ENCODE measurements at places on chromosomes 7 and 10.

DNA sequence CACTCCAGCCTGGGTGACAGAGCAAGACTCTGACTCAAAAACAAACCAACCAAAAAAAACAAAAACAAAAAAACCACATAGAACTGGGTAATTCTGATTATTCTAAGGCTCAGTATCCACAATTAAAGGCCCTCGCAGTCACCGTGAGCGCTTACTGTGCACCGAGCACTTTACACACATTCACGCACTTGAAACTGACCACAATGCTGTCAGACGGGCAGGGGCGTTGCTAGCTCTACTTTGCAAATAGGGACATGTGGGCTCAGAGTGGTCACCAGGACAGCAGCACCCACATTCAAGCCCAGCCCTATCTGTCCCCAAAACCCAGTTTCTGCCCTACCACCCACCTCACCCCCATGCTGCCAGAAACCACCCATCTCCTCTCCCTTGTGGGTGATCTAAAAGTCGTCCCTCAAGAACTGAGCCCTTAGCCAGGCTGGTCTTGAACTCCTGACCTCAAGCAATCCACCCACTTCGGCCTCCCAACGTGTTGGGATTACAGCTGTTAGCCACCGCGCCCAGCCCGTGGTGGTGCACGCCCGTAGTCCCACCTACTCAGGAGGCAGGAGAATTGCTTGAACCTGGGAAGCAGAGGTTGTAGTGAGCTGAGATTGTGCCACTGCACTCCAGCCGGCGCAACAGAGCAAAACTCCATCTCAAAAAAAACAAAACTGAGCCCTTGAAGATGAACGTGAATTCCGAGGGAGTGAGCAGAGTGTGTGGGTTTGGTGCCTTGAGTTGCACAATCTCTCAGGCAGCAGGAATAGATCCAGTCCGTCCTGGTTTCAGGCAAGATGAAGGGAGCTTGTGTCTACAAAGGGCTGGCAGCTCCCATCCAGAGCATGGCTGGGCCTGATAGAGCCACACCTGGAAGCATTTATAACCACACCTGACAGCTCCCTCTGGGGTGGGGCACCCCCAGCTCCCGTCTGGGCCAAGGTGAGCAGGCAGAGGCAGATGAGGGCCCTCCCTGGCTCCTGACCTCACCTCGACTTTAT is 5.4 kb upstream of the HSPB1 start:
- no peak for DNase-seq

- no peak for DNase-seq
These were observed 35.0 kb downstream of the JAKMIP3 start for GRCh38 chr10:132100556-132101349.

- DNase-seq = no peak
These were observed 52.7 kb downstream of the CDK14 start for GRCh38 chr7:90648834-90649233.

DNA sequence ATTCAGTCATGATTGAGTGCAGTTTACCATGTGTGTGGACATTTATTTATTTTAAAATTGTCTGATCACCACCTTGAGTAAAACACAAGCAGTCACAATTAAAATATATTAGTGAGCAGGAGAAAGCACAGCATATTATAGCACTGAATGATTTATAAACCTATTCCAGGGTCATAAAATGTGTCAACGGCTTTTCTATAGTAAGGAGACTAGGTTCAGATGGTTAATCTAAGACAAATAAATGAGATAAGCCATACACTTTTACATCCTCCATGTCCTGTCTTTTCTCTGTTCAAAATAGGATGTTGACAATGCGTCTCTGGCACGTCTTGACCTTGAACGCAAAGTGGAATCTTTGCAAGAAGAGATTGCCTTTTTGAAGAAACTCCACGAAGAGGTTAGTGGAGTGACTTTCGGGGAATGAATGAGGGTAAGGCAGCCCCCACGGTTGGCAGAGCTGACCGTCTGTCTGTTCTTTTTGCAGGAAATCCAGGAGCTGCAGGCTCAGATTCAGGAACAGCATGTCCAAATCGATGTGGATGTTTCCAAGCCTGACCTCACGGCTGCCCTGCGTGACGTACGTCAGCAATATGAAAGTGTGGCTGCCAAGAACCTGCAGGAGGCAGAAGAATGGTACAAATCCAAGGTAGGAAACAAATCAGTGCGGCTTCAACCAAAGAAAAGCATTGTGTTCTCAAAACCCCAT is 5.4 kb downstream of the VIM start:
- peak; percentile 53 for DNase-seq

DNA sequence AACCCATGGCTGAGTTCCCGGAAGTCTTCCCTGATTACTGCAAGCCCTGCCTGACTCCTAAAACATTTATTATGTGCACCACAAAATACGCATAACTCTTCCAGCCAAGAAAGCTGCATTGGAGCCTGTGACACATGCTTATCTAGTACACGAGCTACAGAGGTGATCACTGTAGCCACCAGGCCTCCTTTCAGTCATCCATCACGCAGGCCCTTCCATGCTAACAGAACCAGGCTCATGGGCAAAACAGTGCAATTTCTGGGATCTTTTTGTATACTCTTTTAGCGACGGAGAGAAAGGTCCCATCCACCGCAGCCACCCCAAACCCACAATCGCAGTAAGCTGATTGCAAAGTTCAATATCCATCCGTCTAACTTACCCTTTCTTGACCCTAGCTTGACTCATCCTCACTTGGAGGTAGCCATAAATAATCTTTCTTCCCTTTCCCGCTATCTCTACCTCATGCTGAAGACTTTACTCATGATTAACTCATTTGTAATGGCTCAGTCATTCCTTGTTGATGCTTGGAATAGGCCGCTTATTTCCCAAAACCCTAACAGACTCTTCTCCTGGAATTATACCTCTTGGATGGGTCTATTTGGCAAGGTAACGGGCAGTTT is 1203.5 kb downstream of the TYW1 start:
- DNase-seq = no peak

DNA sequence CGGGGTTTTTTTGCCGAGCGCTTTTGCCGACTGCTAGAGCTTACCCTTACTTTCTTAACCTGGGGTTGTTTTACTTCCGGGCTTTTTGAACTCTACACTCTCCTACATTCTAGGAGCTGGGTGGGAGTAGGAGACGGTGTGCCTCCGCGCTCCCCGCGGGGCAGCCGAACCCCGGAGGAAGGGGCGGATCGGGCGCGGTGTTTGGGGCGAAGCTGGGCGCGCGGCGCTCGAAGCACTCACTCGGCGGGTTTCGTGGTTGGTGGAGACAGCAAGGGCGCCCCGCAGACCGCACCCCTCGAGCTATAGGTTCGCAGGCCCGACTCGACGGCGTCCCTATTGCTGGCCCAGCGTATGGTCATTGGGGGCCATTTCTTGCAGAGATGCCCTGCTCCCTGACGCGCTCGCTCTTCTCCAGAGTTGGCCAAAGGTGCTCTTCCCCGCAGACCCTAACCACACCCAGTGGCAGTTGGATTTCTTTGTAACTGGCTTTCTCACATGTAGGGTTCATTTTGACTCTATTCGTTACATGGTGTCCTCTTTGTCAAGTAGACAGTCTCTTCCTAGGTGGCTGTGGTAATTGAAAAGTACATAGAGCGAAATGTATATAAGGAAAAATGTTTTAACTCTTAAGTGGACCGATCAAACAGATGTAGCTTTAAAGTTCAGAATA is 364 bp downstream of the ZNF518A start:
- DNase-seq = peak; percentile 92

DNA sequence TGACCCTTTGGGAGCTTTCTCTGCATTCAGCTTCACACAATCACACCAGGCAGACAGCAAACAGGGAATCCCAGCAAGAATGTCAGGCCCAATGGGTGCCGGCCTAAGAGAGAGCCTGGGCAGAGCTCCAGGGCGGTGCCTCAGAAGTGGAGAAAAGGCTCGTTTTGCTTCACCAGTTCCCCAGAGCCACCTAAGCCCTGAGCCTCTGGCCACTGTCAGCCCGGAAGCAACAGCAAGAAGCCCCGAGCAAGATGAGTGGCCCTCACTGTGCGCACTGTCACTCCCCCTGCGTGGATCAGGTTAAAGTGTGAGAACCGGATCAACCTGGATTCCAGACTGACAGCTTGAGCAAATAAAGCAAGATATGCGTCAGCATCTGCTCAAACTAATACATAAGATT is 14.7 kb downstream of the CNPY1 start:
- DNase-seq = no peak

- no peak for DNase-seq
These were observed 153.9 kb downstream of the BMPER start for GRCh38 chr7:34059136-34059828.

DNA sequence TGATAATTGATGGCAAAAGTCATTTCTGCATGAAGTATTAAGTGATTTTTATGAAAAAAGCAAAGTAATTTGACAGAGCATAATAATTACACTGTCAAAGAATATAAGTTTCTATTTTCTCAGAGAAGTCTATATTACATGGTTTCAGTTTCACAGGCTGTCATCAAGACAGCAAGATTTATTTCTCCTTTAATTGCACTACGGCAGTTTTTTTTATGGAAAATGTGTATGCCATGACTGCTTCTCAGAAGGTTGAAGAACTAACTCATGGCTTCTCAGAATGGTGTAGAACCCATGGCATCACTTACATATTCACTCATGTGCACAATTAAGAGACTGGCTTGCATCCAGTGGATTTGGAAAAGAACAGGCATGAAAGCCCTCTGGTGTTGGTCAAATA is 870.3 kb upstream of the SORCS1 start:
- DNase-seq = no peak

GRCh38 chr10:127983344-127984100 is 76.6 kb downstream of the PTPRE start:
- no peak for DNase-seq

Measured in common myeloid progenitor, CD34-positive (primary cell).